ENCODE measurements at places on chromosomes 5 and 9.

GRCh38 chr5:13976867-13977830, 32.7 kb upstream of the DNAH5 start:
- DNase-seq = no peak

- no peak for DNase-seq
These were observed 187.4 kb downstream of the AGTPBP1 start for GRCh38 chr9:85554349-85554748.

GRCh38 chr9:20320921-20321320, 301.4 kb downstream of the MLLT3 start:
- no peak for DNase-seq

DNA sequence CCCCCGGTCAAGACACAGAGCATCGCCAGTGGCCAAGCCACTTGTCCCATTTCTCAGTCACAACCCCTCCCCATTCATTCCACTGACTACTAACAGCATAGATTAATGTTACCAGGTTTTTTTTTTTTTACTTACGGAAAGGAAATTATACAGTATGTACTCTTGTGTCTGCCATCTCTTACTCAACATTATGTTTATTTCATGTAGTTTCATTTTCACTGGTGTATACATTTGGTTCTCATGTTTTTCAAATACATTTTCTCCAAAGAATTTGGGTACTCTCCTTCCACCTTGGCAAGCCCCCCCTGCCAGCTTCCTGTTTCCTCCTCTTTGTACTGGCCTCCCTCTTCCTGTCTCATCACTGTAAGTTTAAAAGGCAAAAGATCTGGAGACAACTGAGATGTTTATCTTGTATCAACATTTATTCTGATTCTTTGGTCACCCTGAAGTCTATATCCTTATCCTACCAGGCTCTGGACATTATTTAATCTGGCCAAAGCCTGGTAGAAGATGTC, 207.3 kb downstream of the SAXO1 start:
- DNase-seq = no peak

- DNase-seq = no peak
These were observed 14.1 kb upstream of the TNFAIP8 start for GRCh38 chr5:119341452-119342349.

DNA sequence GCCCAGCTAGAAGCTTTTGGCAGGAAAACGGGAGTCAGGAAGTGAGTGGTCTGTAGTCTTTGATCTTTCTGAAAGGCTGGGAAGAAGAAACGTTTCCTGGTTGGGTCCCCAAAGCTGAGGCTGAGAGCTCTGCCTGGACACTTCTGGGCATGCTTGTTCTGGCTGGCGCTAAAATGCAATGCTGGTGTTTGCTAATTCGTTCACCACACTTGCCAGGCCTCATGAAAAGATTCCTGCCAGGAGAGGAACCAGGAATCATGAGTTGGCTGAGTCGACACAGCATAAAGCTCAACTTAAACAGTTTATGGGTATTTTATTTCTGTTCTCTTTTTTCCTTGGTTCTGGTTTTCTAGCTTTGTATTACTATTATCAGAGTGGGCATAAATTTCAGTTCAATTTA, 10.7 kb upstream of the PTGR1 start:
- DNase-seq = no peak

DNA sequence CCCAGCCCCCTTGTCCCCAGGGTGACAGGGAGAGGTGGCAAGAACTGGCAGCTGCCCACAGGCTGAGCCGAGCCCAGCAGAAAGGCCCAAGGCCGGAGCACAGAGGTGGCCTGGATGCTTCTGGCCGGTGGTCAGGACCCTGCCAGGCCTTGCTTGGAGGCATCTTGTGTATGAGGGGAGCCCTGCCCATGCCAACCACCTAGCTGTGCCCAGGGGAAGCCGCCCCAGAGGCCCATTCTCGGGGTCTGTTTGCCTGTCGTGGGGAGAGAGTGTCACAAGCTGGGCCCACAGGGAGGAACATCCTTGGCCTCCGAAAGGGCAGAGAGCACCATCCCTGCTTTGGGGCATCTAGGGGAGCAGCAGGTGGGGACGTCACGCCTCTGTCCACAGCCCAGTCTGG, 10.0 kb downstream of the NKD2 start:
- no peak for DNase-seq

- DNase-seq = no peak
These were observed 21.0 kb downstream of the EXOC3 start for GRCh38 chr5:463952-464351.

DNA sequence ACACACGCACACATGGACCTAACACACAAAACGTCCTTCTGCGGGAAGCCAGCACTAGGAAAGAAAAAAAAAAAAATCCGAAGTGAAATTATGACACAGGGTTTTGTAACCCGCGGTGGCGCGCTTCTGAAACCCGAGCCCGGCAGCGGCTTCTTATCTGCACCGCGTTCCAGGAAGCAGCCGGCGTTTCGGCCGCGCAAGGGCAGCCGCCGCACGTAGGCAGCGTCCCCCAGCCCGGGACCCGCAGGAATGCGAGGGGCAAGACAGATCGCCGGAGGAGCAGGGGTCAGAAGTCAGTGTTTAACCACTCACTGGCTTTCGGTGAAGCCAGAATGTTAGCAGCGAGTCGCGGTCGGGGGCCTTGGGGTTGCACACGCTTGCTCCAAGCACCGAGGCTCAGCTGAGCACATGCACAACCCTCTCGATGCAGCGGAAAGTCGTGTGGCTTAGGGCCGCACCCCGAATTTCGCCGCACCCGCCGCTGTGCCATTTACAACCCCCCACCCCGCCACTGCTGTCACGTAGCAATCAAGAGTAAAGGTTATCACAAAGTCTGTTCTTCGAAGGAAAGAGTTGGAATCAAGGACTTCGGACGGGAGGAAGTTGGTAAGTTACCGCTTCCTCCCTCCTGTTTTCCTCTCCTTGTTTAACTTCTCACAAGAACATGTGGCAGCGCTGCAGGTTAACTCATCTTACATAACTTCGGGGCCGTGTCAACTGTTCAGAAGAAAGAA, 167.9 kb downstream of the AUH start:
- peak; percentile 14 for DNase-seq

DNA sequence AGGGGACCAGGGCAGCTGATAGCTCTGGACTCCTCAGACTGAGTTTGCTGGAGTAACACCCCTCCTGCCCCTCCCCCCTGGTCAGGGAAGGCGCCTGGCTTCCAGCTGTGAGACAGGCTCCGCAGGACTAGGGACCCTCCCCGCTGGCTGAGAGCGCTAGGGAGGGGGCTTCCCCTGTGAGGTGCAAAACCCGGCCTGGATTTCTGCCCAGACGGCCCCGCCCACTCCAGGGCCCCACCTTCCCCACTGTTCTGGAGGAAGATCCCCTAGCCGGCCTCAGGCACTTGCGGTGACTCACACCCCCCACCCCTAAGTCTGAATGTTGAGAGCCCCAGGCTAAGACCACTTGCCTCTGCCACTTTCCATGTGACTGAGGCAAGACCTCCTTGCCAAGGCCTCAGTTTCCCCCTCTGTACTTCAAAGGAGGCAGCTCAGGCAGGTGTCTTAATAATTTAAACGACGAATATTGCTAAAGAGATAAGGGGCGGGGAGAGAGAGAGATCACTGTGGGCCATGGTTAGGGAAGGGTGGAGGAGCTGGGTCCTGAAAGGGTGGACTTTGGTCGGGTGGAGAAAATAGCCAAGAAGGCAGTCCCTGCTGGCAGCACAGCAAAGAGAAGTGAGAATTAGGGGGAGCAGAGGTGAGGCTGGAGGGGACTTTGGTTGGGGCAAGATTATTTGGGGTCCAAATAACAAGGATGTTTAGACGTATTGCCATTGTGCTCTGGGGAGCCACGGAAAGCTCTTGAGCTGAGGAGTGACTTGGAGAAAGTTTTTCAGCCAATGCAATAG, 1.0 kb upstream of the DAB2IP start:
- no peak for DNase-seq

DNA sequence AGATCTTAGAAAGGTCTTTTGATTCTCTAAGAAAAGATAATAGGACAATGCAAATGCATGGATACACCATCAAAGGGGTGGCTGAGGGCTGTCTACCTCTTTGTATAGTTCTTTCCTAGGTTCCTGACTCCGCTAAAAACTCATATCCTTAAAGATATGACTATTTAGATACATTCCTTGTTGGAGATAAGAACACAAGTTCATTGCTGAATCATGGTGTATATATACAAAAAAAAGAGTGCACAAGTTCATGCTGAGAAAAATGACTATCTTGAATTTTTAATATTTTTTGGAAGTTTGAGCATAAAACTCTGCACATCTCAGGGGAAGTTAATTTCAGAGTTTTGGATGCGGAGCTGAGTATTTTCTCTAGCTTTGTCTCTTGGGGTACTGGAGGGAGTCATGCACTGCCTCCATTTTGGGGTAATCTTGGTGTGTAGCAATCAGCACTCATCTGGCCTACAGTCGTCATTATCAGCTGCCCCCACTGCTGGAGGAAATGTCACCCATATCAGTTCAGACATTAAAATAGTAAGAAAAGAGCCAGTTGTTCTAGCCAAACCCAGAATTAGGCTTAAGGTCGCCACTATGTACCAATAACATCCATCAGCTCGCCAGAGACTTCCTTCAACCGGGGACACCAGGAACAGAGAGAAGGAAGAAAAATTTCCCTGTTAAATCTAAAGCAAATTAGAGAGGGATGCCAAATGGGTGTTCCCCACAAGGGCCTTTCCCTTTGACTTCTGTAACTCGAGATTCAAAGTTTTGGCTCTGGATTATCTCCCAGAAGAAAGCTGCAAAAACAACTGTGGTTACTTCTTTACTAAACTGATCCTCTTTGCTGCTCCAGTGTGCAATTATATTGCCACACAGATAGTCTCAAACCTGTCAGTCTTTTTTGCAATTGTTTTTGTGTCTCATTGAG, 49.0 kb downstream of the PTTG1 start:
- DNase-seq = no peak

DNA sequence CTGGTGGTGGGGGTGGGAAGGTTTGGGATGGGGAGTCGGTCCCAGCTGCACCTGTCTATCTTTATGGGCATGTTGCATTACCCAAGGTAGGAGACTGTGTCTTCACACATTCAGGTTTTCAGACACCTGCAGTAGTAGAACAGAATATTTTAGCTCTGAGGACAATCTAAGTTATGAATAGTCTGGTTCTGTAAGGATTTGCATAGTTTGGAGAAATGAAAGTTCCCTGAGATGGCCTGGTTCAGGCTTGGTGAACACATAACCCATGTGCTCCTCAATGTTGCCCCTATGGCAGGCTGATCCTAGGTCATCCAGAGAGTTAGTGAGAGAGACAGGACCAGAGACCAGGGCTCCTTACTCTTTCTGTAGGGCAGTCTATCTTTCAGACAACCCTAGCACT, 20.7 kb downstream of the TNFSF8 start:
- no peak for DNase-seq

GRCh38 chr5:97162045-97162444, 19.6 kb upstream of the LIX1 start:
- peak; percentile 15 for DNase-seq

DNA sequence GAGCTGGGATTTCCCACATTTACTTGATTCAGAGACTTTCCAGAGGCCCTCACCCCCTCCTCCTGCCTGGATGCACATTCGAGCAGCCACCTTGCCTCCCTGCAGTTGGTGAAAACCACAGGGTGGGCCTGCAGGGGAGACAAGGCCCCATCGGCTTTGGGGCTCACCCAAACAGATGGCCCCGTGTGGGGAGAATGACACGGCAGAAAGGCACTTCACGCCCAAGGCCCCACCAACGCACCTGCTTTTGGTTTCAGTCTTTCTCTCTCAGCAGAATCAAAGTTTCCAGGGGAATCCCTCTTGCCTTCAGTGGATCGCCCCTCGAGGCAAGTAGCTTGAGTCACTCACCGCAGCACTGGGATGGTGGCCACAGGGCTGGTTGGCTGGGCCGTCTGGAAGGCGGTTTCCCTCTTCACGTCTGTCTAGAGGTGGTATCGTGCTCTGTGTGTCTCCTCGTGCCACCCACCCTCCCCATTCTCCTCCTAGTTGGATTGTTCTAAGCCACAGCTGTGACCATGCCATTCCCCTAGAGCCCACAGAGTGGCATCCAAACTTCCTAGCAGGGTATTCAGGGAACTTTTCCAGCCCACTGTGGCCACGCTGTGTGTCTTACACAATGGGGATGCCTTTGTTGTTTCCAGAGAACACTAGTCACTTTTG, 31.8 kb downstream of the SEC61B start:
- no peak for DNase-seq

DNA sequence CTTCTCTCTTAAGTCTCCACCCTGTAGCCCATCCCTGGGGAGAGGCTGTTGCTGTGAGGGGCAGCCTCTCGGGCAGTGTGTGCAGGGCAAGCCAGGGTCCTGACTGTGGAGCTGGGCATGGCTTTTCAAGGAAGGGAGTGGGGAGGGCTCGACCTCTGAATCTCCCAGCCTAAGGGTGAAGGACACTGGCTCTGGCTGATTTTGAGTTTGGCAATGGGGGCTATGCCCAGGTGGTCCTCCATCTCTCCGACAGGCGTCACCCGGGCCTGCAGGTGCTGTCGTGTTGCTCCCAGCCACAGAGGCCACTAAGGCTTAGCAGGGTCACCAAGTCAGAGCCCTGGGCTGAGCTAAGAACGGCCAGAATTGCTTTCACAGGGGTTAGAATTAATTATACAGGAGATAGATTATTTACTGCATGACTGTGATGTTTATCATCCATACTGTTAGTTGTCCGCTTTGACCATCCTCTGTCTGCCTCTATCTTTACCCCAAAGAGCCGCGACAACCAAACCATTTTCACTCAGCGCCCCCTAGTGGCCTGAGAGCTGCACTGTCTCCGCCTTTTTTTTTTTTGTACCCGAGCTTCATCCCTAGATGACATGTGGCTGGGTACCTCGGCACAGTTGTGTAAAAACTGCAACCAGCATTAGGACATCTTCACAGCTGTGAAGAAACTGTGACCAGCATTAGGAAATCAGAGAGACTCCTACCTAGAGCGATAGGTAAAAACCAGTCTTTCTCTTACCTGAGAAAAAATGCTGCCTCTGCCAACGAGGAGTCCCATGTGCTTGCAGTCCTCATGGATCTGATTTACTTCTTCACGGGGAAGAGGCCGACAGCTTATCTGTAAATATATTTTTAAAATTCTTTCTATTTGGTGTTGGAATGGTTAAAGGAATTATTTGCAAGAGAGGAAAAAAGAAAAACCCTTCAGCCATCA, 44.5 kb downstream of the AGXT2 start:
- DNase-seq = no peak

- DNase-seq = no peak
These were observed 123.6 kb downstream of the PALM2AKAP2 start for GRCh38 chr9:109903515-109904138.

DNA sequence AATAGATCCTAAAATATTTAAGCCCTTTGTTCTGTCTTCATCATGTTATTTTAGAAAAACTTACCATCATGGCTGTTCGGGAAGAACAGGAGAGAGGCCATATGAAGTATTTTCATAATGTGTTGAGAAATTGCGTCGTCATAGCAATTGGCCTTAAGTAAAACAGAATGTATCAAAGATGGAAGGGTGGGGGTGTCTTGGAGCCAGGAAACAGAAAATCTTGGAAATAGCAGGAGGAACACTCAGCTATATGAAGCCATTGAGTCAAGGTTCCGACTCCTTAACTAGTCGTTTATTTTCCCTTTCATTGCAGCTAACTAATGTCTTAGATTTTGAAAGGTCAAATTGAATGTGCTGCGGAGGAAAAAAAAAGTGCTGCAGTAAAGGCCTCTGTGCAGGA, 1.3 kb downstream of the SPTAN1 start:
- DNase-seq = no peak
